ENCODE measurements at places on chromosomes 7 and 10.

- no peak for DNase-seq
These were observed 446.6 kb downstream of the ANKRD7 start for GRCh38 chr7:118671149-118671548.

GRCh38 chr7:27873981-27874957 is 134.3 kb downstream of the TAX1BP1 start:
- DNase-seq: peak; percentile 26

- DNase-seq: no peak
These were observed 14.5 kb downstream of the GPR146 start for GRCh38 chr7:1058821-1059199.

DNA sequence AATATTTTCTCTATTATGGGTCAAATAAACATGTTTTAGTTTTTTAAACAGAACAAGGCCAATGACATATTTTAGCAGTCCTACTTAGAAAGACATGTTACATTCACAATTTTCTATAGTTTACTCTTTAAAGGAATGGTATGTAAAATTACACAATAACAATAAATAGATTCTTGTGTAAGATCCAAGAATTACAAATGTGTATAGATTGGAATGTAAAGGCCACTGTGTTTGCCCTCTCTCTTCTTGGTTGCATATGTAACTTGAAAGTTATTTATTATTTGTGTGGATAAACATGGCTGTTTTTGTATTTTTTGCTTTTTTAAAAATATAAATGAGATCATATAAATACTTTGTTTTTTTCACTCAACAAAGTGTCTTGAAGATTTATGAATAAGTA is 979.3 kb upstream of the CELF2 start:
- no peak for DNase-seq

GRCh38 chr10:78894089-78894840 is 174.5 kb upstream of the ZMIZ1 start:
- DNase-seq: no peak

DNA sequence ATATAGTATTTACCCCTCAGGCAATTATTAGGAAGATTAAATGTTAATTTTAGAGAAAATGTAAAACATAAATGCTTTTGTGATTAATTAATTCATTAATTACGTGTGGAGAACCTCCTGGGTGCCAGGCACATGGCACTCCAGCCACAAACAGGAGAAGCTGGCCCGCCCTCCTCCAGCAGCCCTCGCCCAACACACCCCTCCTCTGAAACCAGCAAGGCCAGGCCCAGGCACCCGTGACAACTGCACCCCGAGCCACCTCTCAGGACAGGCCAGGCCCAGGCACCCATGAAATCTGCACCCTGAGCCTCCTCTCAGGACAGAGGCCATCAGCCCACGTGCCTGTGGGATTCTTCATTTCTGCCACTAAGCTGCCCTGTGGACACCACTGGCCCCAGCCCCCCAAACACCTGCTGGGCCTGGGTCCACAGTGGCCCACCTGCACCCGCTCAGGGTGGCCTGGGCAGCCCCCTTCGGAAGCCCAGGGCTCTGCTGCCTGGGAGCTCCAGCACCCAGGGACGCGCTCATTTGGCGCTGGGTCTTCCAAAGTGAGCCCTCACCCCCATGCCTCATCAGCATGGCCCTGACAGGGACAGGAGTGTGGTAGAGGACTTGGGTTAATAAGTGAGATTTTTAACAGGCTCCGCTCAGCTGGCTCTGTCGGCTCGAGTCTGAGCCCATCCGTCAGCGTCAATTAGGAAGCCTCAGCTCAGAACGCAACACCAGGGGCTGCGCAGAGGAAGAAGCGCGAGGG is 482.1 kb downstream of the DNAJB6 start:
- DNase-seq: no peak

DNA sequence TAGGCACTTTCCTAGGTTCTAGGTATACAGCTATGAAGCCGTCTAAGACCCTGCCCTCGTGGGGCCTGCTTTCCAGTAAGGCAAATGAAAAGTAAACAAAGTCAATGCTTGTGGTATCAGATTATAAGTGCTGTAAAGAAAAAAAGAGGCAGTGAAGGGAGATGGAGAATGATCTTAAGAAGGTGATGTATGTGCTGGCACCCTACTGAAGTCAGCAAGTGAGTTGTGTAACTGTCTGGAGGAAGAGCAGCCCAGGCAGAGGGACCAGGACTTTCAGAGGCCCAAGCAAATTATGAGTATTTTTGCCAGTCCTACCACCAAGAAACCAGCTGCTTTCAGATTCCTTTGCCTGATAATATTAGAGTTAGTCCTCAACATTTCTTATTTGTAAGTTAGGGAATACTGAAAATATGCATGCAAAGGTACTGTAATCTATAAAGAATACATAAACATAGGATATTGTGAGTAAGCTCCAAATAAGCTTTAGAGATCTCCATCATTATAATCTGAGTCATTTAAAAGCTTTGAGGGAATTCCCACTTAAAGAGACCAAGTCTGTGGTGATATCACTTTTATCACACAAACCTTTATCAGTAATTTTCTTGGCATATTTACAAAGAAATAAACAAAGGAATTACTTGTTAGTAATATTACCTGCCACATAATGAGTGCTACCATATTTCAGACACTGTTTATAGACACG is 329.2 kb upstream of the LRGUK start:
- no peak for DNase-seq

- no peak for DNase-seq
These were observed 85.3 kb upstream of the RET start for GRCh38 chr10:42991442-42992098.

DNA sequence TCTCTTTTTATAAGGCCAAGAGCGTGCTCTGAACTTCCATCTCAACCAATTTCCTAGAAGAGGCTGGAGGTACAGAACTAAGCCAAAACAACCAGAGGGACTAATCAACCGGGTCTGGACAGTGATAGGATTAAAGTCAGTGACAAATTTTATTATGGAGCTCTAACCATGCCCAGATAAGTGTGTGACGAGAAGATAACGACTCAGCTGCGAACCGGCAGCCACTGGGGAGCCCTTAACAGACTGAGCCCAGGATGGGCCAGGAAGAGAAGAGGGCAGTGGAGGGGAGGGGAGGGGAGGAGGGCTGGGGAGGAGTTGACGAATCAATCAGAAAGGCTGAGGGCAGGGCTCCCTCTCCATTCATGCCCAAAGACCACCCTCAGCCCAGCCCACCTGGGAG is 119.9 kb downstream of the PLXNA4 start:
- no peak for DNase-seq

DNA sequence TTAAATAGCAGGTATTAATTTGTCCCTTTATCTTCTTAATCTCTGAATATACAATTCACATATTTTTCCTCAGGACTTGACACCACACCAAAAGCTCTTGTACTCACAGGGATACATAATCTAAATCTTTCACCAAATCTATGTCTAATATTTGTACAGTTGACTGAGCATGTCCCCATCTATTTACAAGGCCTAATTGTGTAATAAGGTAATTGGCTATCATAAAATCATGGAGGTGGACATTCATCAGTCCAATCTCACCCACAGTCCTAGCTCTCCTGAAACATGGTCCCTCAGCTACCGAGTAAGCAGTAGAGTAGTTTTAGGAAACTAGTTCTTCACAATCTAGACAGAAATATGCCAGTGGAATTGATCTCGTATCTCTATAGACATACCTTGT is 30.3 kb upstream of the EGFR start:
- no peak for DNase-seq

DNA sequence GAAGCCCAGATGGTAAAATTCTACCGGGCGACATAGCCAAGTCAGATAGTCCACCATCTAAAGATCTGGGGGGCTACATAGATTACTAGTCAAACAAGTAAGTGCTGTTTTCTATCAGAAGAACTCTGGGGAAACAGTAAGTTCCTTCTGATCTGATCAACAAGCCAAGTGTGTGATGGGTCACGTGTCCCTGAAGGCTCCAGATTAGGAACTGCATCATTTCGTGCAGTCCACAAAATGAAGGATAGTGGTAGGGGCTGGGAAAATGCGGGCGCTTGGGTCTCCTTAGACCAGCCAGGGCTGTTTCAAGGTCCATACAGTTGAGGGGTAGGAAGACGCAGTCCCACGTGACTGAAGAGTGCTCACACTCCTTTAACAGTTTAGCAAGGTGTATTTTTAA is 1.8 kb upstream of the CHN2 start:
- DNase-seq: no peak

DNA sequence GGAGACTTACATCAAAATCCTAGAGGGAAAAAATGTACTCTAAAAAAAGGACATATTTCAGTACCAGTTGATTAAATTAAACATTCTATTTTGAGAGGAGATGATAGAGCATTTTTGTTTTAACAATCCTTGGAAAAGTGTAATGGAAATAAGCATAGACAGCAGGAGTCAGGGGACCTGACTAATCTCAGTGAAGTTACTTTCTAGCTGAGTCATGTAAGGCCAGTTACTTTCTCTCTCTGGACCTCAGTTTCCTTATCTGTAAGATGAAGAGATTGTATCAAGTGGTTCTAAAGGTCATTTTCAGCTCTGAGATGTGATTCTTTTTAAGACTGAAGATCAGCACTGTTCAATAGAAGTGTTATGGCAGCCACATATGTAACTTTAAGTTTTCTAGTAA is 44.1 kb downstream of the VTI1A start:
- DNase-seq: no peak

DNA sequence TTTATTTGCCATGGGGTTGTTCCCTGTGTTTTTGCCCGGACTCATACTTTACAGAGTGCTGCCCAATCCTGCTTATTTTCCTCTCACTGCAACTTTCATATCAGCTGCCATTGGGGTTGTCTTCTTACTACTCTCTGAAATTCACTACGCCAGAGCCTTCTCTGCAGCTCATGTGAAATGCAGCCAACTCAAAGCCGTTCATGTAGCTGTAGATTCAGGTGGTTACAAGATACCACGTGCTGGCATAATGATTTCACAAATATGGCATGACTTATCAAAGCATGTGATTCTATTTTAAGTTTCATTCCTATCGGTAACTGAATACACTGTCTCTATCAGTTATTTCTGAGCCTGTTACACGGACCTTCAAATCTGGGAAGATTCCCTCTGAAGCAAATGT is 130.3 kb upstream of the WNT16 start:
- no peak for DNase-seq

DNA sequence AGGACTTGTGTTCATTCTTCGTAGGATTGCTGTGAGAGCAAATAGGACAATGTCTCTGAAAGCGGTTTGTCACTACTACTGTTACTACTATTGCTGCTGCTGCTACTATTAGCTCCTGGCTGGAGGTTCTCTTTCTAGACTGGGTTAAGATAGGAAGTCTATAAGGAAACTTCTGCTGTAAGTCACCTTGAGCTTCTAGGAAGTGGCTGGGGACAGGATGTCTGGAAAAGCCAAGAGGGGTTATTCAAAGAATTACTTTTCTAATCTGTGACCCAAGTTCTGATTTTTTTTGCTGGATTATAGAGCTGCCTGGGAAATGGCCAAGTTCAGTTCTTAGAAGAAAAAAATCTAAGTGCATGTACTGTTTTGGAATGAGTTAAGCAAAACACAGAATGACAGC is 62.2 kb downstream of the NAMPT start:
- DNase-seq: no peak

DNA sequence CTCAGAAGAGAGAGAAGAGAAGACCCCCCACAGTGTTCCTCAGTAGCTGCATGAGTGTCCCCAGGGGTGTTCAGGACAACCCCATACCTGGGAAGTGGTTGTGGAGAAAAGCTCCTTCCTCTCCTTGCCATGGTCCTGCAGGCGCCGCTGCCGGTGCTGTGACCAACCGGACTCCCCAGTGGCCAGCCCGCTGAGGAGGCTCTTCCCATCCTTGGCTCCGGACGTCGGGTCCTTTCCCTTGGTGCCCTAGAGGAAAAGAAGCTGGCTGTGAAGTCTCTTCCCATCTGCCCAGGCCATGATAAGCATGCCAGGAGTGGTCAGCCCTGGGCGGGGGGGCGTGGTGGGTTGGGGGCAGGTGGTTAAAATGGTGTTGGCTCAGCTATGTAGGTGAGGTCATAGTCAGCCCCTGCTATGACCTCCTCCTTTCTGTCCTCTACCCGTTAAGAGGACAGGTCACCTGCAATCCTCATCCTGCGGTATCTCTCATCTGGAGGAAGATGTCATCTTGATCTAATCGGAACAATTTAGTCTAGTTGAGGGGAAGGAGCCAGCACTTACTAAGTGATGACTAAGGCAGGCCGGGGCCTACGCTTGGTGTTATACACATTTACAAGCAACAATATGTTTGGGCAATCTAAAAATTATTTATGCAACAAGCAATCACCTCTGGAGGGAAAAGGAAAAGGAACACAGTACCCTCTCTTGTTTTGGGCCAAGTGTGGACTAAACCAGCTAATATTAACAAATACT is 13.2 kb downstream of the WDR91 start:
- no peak for DNase-seq

GRCh38 chr7:132402751-132403245 is 173.5 kb downstream of the PLXNA4 start:
- DNase-seq: peak; percentile 21

GRCh38 chr7:120327054-120327453 is 54.1 kb downstream of the KCND2 start:
- no peak for DNase-seq

- DNase-seq: no peak
These were observed 13.0 kb downstream of the AKAP9 start for GRCh38 chr7:91953618-91954017.

DNA sequence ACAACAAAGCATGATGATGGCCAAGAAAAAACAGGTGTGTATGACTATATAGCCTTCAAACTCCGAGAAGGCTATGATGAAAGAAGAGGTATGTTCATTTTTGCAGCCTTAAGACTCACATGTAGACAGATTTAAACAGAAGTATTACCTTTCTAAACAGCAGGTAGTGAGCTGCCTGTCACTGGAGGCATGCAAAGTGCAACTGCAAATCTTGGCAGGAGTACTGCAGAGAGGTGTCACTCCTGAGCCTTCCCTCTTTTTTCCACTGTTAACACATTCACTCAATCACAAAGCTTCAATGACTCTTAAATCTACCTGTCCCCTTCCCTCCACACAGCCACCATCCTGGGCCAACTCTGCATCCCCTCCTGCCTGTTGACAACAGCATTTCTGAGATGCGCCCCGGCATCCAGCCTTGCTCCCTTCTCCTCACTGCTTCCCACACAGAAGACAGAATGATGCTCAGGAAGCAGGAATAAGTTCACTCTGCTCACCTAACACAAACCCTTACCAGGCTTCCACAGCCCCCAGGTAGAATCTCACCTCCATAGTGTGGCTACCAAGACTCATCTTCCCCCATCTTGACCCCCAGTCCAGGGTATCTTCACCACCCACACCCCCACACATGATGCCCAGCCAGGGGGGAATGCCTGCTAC is 161.9 kb upstream of the ZMIZ1 start:
- no peak for DNase-seq

DNA sequence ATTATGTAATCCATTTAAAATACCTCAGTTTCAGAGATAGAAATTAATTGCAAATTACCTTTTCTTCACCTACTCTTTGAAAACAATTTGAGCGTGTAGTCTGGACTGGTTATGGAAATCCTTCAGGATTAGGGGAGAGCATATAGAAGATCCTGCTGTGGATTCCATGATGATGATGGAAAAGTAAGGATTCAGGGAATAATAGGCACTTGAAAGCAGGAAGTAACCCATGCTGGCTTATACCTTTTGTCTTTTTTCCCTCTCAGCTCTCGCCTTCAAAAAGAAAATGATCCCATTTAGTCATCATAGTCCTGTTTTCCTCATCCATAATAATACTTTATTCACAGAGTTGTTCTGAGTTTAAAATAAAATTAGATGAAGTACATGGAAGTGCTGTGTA is 4.4 kb downstream of the HBP1 start:
- no peak for DNase-seq

- DNase-seq: no peak
These were observed 31.0 kb downstream of the PHYH start for GRCh38 chr10:13268841-13269240.

Measured in muscle of leg (tissue), 16 donors.